Aorta (tissue), 5 donors: ENCODE measurements at places on chromosomes 16 and 17. TPM values are rescaled to one million over a fixed set of nuclear protein-coding genes. Genes with fewer than 3 reads are reported as not detected.

- H3K4me3 ChIP-seq = no peak overlapping the region
- H3K4me1 ChIP-seq = no peaks in the 10 kb centered on the region
- H3K36me3 ChIP-seq = no peaks in the 10 kb centered on the region
- H3K27ac ChIP-seq = no peak overlapping the region
- no peak for DNase-seq
Observed at GRCh38 chr16:31007684-31008083, 2.8 kb downstream of the STX1B start.

- DNase-seq = no peak
- no peaks in the 10 kb centered on the region for H3K4me1 ChIP-seq
- no peak overlapping the region for H3K4me3 ChIP-seq
- H3K27me3 ChIP-seq = no peaks in the 10 kb centered on the region
- H3K36me3 ChIP-seq = no peaks in the 10 kb centered on the region
- H3K27ac ChIP-seq = no peak overlapping the region
Observed at GRCh38 chr16:65268331-65268730, 146.5 kb upstream of the CDH11 start.

- no peaks in the 10 kb centered on the region for H3K27me3 ChIP-seq
- DNase-seq = peak; percentile 74
- no peaks in the 10 kb centered on the region for H3K36me3 ChIP-seq
Observed at GRCh38 chr17:57849163-57849873, 526 bp downstream of the MRPS23 start.

- no peaks in the 10 kb centered on the region for H3K4me1 ChIP-seq
- peak; percentile 72 for DNase-seq
- H3K27ac ChIP-seq = no peak overlapping the region
- H3K4me3 ChIP-seq = no peak overlapping the region
- H3K36me3 ChIP-seq = no peaks in the 10 kb centered on the region
Observed at GRCh38 chr17:50168319-50168718, 2.5 kb downstream of the SGCA start.

DNA sequence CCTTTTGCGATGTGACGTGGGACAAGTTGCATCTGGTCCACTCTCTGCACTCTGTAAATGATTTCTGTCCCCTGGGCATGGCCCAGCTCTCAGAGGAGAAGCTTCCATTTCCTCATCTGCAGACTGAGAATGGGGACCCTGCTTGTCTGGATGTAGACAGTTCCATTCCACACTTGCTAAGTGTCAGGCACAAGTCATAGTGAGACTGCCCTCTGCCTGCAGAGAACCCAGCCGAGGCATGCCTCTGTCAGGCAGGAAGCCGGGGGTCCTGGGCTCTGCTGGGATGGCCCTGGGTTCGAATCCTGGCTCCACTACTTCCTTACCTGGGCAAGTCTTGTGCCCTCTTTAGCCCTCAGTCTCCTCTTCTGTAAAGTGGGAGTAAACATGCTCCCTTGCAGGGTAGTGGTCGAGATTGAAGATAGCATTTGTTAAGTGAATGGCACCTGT lies 4.1 kb downstream of the MAP2K3 start:
- peaks cover 4% of the 10 kb centered on the region for H3K4me1 ChIP-seq
- no peaks in the 10 kb centered on the region for H3K36me3 ChIP-seq
- DNase-seq = no peak

The ZNF319 gene
- 7.0 TPM for total RNA-seq

GRCh38 chr17:77608431-77608830 lies 350.1 kb upstream of the TNRC6C start:
- no peak overlapping the region for H3K4me3 ChIP-seq
- DNase-seq = peak; percentile 32
- peaks cover under 1% of the 10 kb centered on the region for H3K4me1 ChIP-seq
- H3K27ac ChIP-seq = no peak overlapping the region
- H3K27me3 ChIP-seq = no peaks in the 10 kb centered on the region
- H3K36me3 ChIP-seq = no peaks in the 10 kb centered on the region

- no peaks in the 10 kb centered on the region for H3K27me3 ChIP-seq
- H3K4me3 ChIP-seq = no peak overlapping the region
- H3K36me3 ChIP-seq = no peaks in the 10 kb centered on the region
- DNase-seq = no peak
Observed at GRCh38 chr17:51132964-51133319, 12.3 kb upstream of the SPAG9 start.

DNA sequence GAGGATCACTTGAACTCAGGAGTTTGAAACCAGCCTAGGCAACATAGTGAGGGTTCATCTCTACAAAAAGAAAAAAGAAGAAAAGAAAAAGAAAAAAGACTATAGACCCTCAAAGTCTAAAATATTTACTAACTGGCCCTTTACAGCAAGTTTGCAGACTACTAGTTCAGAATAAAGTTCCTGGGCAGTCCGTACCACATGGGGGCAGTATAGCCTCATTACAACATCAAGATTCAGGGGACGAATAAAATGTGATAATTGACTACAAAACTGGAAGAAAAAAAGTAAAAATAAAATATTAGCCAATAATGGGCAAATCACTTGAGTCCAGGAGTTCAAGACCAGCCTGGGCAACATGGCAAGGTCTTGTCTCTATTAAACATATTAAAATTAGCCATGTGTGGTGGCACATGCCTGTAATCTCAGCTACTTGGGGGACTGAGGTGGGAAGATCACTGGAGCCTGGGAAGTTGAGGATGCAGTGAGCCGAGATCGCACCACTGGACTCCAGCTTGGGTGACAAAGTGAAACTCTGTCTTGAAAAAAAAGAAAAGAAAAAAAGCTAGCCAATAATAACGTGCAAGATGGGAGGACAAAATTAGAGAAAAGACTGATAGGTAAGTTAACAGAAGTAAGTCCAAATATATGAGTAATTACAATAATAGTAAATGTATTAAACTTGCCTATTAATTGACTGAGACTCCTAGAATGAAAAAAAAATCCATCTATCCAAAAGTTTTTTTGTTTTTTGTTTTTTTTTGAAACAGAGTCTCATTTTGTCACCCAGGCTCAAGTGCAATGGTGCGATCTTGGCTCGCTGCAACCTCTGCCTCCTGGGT lies 129.4 kb upstream of the SEC14L1 start:
- DNase-seq = no peak
- H3K36me3 ChIP-seq = no peaks in the 10 kb centered on the region
- H3K4me1 ChIP-seq = no peaks in the 10 kb centered on the region
- H3K27me3 ChIP-seq = no peaks in the 10 kb centered on the region
- H3K4me3 ChIP-seq = no peak overlapping the region
- no peak overlapping the region for H3K27ac ChIP-seq

DNA sequence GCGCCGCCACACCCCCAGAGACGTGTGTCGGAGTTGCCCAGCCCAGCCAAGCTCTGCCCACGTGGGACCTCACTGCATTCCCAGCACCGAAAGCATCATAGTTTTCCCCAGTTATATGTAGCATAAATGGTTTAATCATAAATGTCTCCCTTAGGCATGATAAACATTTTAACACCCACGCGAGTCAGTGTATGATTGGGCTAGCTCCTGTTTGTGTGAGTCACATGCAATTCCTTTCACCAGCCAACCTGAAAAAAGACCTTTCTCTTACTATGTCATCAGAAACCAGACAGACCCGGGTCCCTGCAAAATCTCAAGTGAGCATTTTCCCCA lies 9.2 kb downstream of the TAF1C start:
- no peaks in the 10 kb centered on the region for H3K4me1 ChIP-seq
- no peak overlapping the region for H3K4me3 ChIP-seq
- no peak for DNase-seq
- H3K27ac ChIP-seq = peak overlapping the region; percentile 11

The NATD1 gene
- 13.4 TPM for total RNA-seq

- H3K27ac ChIP-seq = no peak overlapping the region
- no peaks in the 10 kb centered on the region for H3K36me3 ChIP-seq
- no peak overlapping the region for H3K4me3 ChIP-seq
- no peak for DNase-seq
Observed at GRCh38 chr17:15418781-15419180, 48.6 kb downstream of the CDRT4 start.

The PLXDC1 gene
- total RNA-seq = 39.1 TPM

The DPEP1 gene
- total RNA-seq = not detected

- H3K27ac ChIP-seq = no peak overlapping the region
- no peaks in the 10 kb centered on the region for H3K4me1 ChIP-seq
- H3K27me3 ChIP-seq = no peaks in the 10 kb centered on the region
- H3K36me3 ChIP-seq = no peaks in the 10 kb centered on the region
- peak; percentile 43 for DNase-seq
- no peak overlapping the region for H3K4me3 ChIP-seq
Observed at GRCh38 chr17:8128125-8128784, 4.3 kb upstream of the HES7 start.
